LNCaP clone FGC (cell line): ENCODE measurements at places on chromosomes 2 and 18.

- no peak for DNase-seq
Observed at GRCh38 chr2:152468899-152469692, 134.1 kb downstream of the FMNL2 start.

DNA sequence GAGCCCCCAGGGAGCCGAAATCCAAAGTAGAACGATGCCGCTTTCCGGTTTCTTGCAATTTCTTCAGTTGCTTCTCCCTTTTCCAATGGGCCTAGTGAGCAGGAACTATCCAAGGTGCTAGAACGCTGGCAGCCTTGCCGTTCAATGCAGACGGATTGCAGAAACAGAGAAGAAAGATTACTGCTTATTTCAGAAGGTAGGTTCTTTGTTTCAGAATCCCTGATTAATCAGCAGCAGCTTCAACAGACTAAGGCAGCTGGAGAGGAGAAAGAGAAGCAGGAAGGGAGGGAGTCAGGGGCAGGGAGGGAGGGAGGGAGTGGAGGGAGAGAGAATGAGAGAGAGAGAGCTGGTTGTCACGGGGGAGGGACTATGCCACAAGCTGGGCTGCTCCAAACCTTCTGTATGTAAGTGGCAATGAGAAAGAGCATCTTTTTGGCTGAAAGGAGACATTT is 576 bp downstream of the NYAP2 start:
- DNase-seq = peak; percentile 8

DNA sequence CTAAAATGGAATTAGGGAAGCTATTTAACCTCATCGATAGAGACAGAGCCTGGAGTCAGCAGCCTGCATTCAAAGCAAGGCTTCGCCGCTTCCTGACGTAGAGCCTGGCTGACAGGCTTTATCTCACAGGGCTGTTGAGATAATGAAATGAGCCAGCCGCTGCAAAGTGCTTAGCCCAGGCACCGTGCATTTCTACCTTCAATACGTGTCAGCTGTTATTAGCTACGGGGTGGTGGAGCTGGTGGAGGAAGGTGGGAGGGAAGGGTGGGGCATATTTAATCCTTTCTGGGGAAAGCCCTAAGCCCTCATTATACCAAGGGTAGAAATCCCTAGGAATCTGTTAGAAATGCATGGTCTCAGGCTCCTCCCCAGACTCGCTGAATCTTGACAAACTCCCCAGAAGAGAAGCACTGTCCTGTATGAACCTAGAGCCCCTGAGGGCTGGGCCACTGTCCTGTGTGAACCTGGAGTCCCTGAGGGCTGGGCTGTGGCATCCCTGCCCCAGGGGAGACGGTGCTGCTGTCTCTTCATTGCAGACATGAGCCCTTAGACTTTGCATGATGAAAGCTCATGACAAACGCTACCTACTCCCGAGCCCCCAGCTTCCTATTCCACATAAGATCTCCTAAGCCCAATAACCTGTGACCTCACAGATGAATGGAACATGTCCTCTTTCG is 72.4 kb downstream of the ALPK2 start:
- no peak for DNase-seq

DNA sequence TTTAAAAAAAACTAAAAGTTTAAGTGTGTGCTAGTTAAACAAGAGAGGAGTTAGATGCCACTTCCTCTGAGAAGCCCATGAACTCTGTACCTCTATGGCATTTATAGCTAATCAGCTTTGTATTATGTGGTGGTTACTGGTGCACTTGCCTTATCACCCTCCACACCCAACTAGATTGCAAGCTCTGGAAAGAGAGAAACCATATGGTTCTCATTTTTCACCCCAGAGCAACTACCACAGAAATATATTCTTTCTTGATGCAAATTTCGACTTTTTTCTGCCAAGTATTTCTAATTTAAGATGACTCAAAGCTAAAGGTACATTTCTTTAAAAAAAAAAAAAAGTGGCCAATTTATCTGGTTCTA is 24.2 kb downstream of the RAPH1 start:
- DNase-seq = no peak

DNA sequence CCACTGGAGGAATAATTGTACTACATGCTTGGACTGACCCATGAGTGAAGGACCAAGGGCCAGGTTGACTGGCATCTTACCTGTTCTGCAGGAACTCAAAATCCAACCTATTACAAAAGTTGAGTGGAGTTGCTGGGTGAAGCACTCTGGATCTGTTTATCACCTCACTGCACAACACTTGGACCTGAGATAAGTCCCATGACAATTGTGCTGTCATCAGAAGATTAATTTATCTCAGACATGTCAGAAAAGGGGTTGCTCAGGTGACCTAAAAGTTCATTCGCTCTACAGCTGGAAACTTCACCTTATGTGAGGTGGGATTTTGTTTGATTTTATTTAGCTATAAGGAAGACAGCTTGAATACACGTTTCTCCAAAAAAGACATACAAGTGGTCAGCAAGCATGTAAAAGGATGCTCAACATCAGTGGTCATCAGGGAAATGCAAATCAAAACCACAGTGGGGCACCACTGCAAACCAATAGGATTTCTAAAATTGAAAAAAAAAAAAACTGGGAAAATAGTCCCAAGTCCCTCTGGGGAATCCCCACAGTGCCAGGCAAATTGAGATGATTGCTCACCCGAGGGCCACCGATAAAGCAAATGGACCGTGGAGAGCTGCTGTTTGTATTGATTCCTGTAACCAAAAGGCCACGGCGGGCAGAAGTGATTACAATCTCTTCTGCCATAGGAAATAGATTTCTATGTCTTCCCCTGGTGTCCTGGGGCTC is 65.8 kb upstream of the SLC35F5 start:
- no peak for DNase-seq

- no peak for DNase-seq
Observed at GRCh38 chr2:240648650-240649275, 23.5 kb downstream of the GPR35 start.

DNA sequence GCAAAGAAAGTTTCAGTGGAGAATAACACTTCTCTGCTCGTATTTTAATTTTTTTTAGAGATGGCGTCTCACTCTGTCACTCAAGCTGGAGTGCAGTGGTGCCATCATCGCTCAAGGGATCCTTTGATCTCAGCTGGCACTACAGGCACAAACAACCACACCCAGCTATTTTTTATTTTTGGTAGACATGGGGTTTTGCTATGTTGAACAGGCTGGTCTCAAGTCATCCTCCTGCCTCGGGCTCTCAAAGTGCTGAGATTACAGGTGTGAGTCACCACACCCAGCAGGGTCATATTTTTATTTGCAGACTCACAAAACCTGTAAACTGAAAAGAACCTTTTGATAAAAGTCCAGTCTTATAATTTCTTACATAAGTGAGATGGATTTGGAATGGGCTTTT is 2.6 kb downstream of the TRAK2 start:
- DNase-seq = no peak

DNA sequence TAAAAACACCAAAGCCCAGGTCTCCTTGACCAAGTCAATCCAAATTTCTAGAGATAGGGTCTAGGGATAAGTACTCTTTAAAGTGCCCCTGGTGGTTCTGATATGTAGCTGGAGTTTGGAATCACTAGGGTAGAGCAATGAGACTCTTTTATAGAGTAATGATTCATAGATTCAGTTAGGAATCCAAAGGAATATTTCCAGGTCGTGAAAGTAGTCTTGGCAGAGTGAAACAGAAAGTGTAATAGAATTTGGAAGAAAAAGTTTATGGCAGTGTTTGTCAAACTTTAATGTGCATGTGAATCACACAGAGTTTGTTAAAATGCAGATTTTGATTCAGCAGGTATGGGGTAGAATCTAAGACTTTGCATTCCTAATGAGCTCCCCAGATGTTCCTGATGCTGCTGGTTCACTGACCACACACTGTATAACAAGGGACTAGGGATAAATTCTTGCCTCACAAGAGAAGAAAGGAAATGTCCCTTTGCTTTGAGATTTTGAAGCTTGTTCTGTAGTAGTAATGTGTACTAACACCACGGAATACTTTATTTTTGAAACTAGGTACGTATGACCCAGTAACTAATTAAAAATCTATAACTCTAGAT is 1.8 kb downstream of the UPP2 start:
- DNase-seq = no peak
